Activated T-helper 9 cell treated with anti-CD3 and anti-CD28 coated beads, Interleukin-2, amount 50 U/mL, for 16 hours (primary cell): ENCODE measurements at places on chromosomes 3 and 15.

- no peak for DNase-seq
These were observed 927.7 kb downstream of the ROBO2 start for GRCh38 chr3:77967621-77968020.

DNA sequence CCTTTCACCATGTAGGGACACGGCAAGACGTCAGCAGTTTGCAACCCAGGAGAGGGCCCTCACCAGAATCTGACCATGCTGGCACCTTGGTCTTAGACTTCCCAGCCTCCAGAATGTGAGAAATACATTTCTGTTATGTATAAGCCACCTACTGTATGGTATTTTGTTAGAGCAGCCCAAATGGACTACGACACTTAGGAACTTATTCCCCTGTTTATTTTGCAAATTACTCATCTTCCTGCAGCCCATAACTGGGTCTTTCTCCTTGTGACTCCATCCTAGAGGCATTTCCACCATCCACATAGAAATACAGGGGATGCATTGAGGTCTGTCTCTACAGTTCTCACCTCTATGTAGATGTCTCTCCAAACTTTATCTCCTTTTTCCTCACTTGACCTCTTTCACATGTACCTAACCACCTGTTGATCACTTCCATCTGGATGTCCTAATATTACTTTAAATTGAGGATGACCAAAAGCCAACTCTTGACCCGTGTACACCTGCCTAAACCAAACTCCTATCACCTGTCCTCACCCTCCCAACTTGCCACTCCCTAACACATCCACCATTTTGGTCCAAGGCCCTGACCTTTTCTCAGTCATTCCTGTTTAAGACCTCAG, 406.0 kb upstream of the WNT5A start:
- DNase-seq = no peak

- DNase-seq = no peak
These were observed 646 bp downstream of the HRH1 start for GRCh38 chr3:11154953-11155325.

GRCh38 chr15:45116482-45117307, 2.6 kb downstream of the DUOXA2 start:
- no peak for DNase-seq

- DNase-seq = no peak
These were observed 80.8 kb upstream of the SKOR1 start for GRCh38 chr15:67744331-67745072.
